ENCODE measurements at places on chromosomes 6 and 20.

GRCh38 chr6:53634184-53634631 lies 31.3 kb downstream of the KLHL31 start:
- DNase-seq, result no peak

DNA sequence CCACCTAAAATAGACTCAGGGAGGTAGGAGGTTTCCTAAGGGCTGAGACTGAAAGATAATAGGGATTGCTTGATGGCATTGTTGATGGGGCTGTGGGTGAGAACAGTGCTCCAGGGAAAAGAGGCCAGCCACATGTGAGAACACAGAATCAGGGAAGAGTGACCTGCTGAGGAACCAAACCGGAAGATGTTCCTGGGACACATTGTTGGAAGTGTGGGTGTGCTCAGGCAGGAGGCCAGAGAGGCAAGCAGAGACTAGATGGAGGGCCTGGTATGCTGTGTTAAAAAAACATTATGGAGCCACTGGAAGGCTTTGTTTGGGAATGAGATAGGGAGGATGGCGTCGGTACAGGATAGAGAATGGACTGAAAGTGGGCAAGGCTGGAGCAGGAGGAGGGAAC lies 23.3 kb downstream of the RNF144B start:
- DNase-seq, result no peak

- DNase-seq, result no peak
Observed at GRCh38 chr6:84059082-84059481, 25.5 kb downstream of the MRAP2 start.

GRCh38 chr6:35524380-35525020 lies 11.8 kb upstream of the TULP1 start:
- DNase-seq, result no peak

GRCh38 chr6:1310628-1311399 lies 1.1 kb upstream of the FOXQ1 start:
- DNase-seq, result no peak

GRCh38 chr20:44231193-44231592 lies 15.9 kb upstream of the GDAP1L1 start:
- DNase-seq, result no peak

- DNase-seq, result peak; percentile 56
Observed at GRCh38 chr6:44028789-44029310, 98.4 kb downstream of the MRPL14 start.

- peak; percentile 31 for DNase-seq
Observed at GRCh38 chr6:132190097-132190814, 211.0 kb downstream of the MOXD1 start.

GRCh38 chr6:1864496-1864895 lies 254.8 kb downstream of the FOXC1 start:
- DNase-seq, result no peak

- DNase-seq, result peak; percentile 3
Observed at GRCh38 chr6:28446818-28447511, 3.7 kb upstream of the ZSCAN23 start.

GRCh38 chr6:37882724-37883413 lies 63.3 kb downstream of the ZFAND3 start:
- DNase-seq, result peak; percentile 80
